ENCODE measurements at places on chromosomes 13 and 19.

- DNase-seq = no peak
These were observed 105.3 kb downstream of the SPACA7 start for GRCh38 chr13:112481458-112481857.

GRCh38 chr13:97883396-97883795 lies 70.1 kb upstream of the IPO5 start:
- DNase-seq = no peak

DNA sequence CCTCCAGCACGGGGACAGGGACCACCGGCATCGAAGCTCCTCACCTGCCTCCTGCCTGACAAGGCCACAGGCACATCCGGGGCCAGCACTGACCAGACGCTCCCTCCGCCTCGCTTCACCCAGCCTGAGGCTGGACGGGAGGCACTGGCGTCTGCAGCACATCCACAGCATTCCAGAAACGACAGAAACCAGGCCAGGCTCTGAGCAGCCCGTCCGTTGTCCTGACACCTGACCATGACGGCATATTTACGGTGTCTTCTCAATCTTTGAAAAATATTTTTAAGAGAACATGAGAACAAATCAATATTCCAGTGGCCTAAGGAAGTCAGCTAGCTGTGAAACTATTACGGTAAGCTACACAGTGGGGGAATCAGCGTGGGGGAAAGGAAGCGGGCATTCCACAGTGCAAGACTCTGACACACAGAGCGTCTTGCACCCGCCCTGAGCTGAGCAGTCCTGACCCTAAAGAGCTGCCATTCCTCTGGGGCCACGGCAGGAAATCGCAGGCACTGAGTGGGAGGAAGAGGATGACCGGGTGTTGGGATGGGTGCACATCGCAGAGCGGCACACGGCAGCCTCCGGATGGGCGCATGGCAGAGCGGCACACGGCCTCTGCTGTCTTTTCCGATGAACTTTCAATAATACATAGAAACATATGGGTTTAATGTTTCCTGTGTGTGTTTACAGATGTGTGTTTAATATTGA lies 26.8 kb downstream of the RASA3 start:
- DNase-seq = no peak

DNA sequence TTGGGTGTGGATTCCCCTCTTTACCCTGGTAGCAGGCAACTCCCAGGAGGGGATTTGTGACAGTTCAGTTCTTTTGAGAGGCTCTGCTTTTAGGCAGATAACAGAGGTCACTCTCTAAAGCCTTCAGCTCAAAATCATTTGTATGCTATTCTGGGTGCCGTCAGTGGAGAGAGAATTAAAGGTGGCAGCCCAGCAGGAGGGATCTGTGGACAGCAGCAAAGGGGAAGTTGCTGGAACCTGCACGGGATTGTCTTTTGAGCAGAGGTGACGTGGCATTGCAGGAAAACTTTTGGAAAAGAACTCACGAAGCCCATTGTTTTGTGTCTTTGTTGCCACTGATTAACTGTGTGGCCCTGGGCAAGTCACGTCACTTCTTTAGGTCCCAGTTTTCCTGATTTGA lies 62.4 kb upstream of the C1QTNF9 start:
- no peak for DNase-seq

- no peak for DNase-seq
These were observed 194.2 kb downstream of the POU4F1 start for GRCh38 chr13:78409172-78409571.

GRCh38 chr19:2986951-2987524 lies 9.7 kb downstream of the TLE6 start:
- DNase-seq = no peak

GRCh38 chr13:20717581-20718542 lies 14.4 kb downstream of the IL17D start:
- DNase-seq = no peak

GRCh38 chr13:95060014-95060519 lies 241.2 kb downstream of the ABCC4 start:
- no peak for DNase-seq

- no peak for DNase-seq
These were observed 104.5 kb downstream of the SUCLA2 start for GRCh38 chr13:47896546-47896945.

- no peak for DNase-seq
These were observed 444.8 kb downstream of the LIG4 start for GRCh38 chr13:107770541-107770940.

GRCh38 chr19:14814982-14815652 lies 19.9 kb downstream of the OR7A5 start:
- DNase-seq = no peak

DNA sequence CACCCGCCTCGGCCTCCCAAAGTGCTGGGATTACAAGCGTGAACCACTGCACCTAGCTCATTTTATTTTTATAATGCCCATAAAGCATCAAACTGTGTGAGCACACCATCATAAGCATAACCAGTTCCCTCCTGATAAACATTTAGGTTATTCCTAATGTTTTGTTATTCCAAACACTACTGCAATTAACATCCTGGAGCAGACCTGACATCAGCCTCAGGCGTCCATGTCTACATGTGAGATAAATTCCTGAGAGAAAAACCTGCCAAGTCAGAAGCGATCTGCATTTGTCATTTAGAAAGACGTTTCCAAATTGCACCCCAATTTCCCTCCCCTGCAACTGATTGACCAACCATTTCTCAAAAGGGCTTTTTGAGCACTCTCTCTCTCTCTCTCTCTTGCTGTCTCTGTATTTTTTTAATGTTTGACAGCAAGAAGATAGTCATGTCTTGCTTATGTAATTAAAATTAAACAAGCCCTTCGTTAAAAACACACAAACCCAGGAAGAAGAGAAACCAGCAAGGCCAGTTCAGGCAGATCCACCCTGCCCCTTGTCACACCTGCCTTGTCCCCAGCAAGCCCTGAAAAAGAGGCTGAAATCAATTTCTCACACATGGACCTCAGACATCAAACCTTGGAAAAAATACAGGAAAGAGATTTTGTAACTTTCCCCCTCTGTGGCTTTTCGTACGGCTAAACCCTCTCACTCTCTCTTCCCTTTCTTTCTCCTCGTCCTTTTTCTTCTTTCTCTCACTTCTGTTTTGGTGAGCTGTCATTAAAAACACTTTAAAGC lies 9.9 kb downstream of the LYPD3 start:
- no peak for DNase-seq

DNA sequence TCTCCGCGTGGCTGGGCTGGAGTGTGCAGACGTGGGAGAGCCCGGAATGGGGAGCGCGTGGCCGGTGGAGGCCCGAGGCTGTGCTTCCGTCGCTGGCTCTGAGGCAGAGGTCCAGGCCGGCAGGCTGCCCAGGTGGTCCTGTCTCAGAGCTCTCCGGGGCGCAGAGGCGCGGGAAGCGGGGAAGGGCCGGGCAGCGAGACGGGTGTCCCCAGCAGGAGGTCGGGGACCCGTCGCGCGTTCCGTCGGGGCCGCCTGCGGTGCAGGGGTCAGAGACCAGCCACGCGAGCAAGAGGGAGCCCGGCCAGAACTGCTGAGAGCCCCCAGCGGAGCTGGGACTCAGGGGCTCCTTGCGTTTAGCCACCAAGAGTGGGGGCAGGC lies 1.3 kb upstream of the C1QTNF9 start:
- no peak for DNase-seq

GRCh38 chr19:41192574-41193429 lies at the start of gene CYP2S1:
Gene CYP2S1, plus strand, starts transcription at chr19:41193219. Its CDS starts 46 bp downstream, at chr19:41193265.
- DNase-seq = no peak

DNA sequence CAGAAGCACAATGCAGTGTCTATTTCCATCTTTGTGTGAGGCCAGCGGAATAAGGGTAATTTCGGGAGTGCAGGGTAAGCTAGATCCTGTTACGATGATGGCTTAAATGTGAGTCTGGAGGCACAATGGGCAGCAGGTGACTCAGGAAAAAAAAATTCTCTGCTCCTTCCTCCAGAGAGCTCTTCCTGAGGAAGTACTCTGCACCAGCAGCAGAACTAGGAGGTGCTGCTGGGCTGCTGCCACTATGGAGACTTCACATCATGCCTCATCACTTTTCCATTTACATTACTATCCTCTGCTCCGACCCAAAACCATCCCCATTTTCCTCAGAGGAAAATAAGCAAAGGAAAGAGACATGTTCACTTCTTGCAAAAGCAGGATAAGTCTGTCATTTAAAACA lies 282.0 kb downstream of the DNAJC15 start:
- no peak for DNase-seq

DNA sequence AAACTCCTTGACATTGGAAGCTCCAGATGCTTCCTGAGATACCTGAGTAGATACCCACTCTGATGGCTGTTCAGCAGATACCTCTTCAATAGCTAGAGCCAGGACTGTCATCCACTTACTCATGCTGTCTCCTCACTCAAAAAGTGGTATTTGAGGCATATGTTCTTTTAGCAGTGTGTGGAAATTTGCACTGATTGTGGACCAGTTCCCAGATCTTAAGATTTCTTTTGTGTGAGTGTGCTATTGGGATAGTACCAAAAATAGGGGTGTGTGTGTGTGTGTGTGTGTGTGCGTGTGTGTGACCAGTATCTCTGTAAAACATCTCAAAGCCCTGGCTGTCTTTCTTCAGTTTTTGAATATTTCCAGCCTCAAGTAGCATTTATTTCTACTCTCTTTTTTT lies 108.3 kb downstream of the SLITRK5 start:
- no peak for DNase-seq

GRCh38 chr13:42615691-42616090 lies 41.7 kb downstream of the TNFSF11 start:
- DNase-seq = no peak

GRCh38 chr19:24177686-24178085 lies 90.7 kb downstream of the ZNF254 start:
- DNase-seq = no peak

- no peak for DNase-seq
These were observed 25.9 kb downstream of the COMP start for GRCh38 chr19:18765224-18765623.
